ENCODE measurements at places on chromosomes 13 and 19.

GRCh38 chr19:6737873-6738786, 750 bp upstream of the GPR108 start:
- peak; percentile 83 for DNase-seq

DNA sequence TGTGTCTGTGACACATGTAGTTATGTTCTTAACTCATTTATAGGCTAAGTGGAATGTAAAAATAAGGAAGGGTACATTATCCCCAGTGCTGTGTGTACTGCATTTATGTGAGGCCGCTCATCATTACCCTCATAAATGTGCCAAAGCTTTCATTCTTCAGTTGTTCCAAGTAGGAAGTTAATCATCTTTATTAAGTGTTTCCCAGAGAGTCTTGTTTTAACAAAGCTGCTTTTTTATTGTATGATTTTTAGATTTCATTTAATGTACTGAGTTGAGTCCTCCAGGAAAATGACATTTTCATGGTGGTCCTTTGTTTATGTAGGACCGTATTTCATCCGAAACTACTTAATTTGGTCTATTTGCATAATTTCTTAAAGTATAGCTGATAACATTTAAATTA, 379.8 kb downstream of the DLEU7 start:
- no peak for DNase-seq

DNA sequence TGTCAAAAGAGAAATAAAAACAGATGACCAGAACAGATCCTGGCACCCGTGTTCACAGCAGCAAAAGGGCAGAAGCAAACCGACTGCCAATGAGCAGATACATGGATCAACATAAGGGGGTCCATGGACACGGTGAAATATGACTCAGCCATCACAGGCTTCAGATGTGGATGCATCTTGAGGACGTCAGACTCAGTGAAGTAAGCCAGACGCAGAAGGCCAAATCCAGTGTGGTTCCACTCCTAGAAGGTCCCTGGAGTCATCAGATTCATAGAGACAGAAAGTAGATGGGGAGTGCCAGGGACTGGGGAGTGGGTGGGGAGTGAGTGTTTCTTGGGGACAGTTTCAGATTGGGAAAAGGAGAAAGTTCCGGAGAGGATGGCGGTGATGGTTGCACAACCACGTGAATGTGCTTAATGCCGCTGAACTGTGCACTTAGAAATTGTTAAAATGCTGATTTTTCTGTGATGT, 28.8 kb upstream of the SEMA6B start:
- DNase-seq: no peak

DNA sequence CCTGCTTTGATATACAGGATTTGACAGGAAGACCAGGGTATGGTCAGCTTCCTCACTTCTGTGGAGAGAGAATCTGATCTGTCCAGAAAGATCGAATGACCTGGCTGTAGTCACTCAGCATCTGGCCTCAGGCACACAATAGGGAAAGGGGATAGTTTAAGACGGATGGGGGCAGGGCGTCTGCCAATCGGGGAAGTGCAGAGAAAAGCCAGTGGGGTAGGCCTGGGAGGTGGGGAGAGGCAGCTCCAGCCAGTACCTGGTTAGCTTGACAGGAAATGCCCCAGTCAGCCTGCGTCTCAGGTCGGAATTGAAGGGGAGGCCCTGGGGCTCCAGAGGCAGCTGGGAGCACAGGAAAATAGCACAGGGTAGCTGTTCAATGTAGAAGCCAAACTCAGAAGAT, 12.4 kb downstream of the ZNF444 start:
- no peak for DNase-seq

GRCh38 chr13:76883236-76883635, 3.0 kb downstream of the KCTD12 start:
- DNase-seq: no peak

GRCh38 chr19:2255982-2256685, at the start of gene JSRP1:
JSRP1 (minus strand) TSS chr19:2256417; CDS start chr19:2255314, 1,103 bp downstream.
- DNase-seq: no peak

Measured in stimulated activated naive CD8-positive, alpha-beta T cell treated with anti-CD3 and anti-CD28 coated beads, Interleukin-15, Interleukin-2, amounts not matched to agents 100 U/mL and 50 U/mL, for 24 hours (primary cell).